ENCODE measurements at places on chromosomes 2 and 18. TPM values are rescaled to one million over a fixed set of nuclear protein-coding genes. Genes with fewer than 3 reads are reported as not detected.

- DNase-seq: no peak
Measured at GRCh38 chr2:206955253-206955652, 15.9 kb downstream of the CPO start.

DNA sequence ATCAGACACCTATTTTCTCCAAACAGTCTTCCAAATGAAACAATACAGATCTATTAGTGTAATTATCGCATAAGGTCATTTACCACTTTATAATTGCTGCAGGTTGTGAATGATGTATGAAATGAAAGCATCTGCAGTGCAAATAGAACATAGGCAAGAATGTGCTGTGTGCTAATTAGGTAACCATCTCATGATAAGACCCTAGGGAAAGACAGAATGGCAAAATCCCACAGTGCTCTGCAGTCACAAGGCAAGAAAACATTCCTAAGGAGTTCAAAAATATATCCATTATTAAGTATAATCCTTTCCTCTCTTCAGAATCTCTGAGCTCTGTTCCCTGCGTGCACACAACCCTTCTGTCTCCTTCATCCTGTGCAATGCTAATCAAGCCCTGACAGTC, 488.1 kb downstream of the NR4A2 start:
- DNase-seq: no peak

Gene PTMA
- total RNA-seq: 790 TPM

Gene HES6
- total RNA-seq: 4.3 TPM

GRCh38 chr2:160906878-160907277, 253.3 kb upstream of the TANK start:
- no peak for DNase-seq

GRCh38 chr2:24957976-24958375, 13.8 kb downstream of the DNAJC27 start:
- DNase-seq: no peak

Gene UCN
- total RNA-seq: 1.0 TPM

DNA sequence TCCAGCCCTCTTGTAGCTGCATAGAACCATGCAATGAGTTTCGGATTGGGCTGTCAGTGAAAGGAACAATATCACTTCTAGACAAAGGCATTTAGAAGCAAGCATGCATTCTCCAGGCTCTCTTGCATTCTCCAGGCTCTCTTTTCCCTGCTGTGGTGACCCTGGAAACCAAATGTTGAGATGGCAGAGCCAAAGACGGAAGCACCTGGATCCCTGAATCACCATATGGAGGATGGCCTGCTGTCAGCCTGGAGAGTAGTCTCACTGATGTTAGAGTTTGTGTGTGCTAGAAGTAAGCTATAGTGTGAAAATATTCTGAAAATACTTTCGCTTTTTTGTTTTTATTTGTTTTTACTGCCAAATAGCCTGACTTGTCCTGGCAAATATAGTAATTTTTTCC, 203.9 kb downstream of the C1D start:
- DNase-seq: no peak

DNA sequence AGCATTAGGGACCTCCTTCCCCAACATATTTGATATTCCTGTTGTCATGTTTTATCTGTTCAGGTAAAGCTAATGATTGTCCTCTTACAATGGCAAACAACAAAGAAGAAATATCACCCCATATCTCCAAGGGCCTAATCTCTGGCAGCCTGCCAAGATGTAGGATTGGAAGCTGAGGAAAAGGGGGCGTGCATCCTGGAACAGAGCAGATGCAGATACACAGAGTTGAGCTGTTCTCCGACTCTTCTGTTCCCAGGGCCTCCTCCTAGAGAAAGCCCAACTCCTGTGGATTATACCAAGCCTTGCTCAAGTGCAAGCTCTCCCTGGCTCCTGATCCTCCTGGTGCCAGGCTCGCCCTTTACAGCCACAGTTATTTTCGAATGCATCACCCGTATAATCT, 35.2 kb upstream of the CD207 start:
- DNase-seq: no peak

GRCh38 chr18:40415176-40415791, 1539.8 kb upstream of the PIK3C3 start:
- DNase-seq: no peak

DNA sequence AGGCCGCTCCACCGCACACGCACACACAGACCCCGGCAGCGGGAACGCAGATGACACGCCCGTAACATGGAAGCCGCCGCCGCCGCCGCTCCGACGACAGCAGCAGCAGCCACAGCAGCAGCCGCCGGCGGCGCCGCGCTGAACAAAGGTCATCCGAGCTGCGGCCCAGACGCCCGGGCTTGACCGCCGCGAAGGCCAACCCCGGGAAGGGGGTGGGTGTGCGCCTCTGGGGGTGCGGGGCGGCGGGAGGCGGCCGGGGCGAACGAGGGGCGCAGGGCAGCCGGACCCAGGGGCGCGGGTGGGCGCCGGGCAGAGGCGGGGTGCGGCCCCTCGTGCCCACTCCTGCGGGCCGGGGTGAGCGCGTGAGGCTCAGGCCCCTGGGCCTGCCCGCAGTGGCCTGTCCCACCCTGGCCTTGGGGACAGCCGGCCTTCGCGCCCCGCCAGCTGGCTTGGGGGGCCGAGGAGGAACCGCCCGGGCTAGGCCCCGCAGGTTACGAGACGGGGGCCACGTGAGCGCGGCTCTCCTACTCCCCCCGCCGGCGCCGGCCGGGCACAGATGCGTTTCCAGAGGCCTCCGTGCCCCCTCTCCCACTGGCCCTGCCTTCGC, 1.0 kb upstream of the ZNF532 start:
- no peak for DNase-seq

- no peak for DNase-seq
Measured at GRCh38 chr2:191350826-191351225, 105.6 kb downstream of the MYO1B start.

Gene LDLRAD4
- total RNA-seq: 39.6 TPM

- no peak for DNase-seq
Measured at GRCh38 chr2:217244815-217245214, 385.0 kb upstream of the TNP1 start.

Gene BOLL
- total RNA-seq: not detected

DNA sequence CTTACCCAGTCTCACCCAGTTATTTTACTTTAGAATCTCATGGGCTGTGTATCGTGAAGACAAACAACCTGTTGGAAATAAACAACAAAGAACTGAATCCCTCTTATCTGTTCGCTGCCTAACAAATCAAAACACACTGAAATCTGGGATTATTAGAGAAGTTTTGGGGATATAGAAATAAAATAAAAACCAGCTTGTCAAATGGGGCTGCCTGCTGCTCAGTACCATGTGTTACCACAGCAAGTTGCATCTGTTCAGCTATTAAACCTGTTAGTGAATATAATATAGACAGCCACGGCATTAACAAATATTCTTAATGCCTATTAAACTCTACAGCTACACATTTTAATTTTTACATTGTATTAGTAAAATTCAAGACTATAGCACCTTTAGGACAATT, 810.8 kb downstream of the NRXN1 start:
- no peak for DNase-seq

- no peak for DNase-seq
Measured at GRCh38 chr18:62850619-62851306, 135.4 kb downstream of the PHLPP1 start.

DNA sequence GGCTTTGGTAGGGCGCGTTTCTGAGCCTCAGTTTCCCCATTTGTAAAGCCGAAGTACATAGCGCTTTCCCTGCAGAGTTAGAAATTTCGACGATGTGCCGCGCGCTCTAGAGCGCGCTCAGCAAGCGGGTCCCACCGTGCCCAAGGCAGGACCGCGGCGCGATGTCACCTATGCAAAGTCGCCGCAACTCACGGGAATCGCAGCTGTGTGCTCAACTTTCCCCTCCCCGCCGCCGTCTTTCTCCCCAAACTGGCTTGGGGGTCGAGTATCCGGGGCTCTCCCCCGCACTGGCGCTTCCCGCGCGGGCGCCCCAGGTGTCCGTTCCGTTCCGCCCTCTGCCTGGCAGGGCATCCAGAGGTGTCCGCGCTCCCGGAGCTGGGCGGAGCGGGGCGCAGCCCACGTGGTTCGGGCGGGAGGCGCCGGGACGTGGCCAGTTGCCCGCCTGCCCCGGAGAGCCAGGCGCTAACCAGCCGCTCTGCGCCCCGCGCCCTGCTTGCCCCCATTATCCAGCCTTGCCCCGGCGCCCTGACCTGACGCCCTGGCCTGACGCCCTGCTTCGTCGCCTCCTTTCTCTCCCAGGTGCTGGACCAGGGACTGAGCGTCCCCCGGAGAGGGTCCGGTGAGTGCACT, at the start of gene MLPH:
MLPH (plus strand) TSS at position 433 of the 630 bp plus-strand sequence. CDS start 6,176 bp downstream, outside the sequence.
- DNase-seq: peak; percentile 89

- no peak for DNase-seq
Measured at GRCh38 chr2:36780231-36780839, 83.8 kb downstream of the VIT start.

- DNase-seq: no peak
Measured at GRCh38 chr2:107775791-107776190, 50.9 kb upstream of the RGPD4 start.

Gene PIEZO2
- total RNA-seq: 3.1 TPM
